NCI-H446 treated with DMSO at 0.1 percent for 48 hours (cell line): ENCODE measurements at places on chromosomes 1 and 21.

GRCh38 chr1:96416701-96417444 is 304.7 kb upstream of the PTBP2 start:
- no peak for DNase-seq

DNA sequence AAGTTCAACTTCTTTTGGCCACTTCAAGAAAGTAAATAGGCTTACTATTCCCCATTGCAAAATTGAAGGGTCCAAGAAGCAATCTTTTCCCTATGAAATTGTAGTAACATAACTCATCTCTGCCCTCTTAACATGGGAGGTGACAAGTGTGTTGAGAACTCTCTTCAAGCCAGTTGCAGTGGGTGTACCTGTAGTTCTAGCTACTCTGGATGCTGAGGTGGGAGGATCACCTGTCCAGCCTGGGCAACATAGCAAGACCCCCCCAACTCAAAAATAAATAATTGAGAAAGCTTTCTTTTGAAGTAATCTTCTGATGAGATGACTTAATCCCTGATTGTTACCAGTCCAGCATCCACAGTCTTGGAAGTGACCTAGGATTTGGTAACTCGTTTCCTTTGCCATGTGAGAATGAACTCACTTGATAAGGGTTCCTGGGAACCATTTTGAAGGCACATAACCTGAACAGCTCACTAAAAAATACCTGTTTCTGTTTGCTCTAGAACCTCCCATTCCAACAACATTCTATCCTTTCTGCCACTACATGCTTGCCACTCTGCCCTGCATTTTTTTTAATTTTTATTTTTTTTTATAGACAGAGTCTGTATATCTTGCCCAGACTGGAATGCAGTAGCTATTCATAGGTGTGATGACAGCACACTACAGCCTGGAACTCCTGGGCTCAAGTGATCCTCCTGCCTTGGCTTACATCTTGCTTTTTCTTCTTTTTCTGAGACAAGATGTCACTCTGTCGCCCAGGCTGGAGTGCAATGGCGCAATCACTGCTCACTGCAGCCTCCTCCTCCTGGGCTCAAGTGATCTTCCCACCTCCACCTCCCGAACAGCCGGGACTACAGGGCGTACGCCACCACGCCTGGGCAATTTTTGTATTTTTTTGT is 1.4 kb upstream of the IPO9 start:
- no peak for DNase-seq

GRCh38 chr1:96764469-96764868 is 42.9 kb downstream of the PTBP2 start:
- DNase-seq: no peak

DNA sequence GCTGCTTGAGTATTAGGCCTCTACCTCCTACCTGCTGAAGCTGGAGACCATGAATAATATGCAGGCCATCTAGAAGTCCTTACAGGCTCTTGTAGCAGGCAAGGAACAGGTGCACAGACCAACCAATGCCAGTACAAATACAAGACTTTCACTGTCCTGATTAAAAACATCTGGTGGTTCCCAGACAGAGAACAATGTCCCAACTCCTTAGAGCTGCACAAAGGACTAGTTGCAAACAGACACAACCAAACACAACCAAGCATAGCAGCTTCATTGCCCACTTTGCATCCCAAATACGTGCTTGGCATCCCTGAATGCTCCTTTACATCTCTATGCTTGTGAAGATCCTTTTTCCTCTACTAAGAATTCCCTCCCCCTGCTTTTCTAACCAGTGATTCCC is 98.1 kb upstream of the CXADR start:
- no peak for DNase-seq

DNA sequence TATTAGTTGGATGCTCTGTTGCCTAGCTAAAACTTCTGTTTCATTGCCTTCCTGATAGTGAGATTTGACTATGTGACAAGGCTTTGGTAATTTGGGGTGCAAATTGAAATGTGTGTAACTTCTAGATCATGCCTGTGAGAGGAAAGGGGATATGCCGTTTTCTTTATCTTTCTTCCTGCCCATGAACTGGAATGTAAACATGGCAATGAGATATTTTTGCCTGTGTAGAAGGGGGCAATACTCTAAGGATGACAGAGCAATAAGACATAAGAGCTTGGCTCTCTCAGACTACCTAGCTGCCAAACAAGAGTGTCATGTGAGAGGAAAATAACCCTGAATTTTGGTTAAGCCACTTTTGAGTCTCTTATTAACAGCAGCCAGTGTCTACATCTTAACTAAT is 49.7 kb downstream of the RAP1A start:
- no peak for DNase-seq

DNA sequence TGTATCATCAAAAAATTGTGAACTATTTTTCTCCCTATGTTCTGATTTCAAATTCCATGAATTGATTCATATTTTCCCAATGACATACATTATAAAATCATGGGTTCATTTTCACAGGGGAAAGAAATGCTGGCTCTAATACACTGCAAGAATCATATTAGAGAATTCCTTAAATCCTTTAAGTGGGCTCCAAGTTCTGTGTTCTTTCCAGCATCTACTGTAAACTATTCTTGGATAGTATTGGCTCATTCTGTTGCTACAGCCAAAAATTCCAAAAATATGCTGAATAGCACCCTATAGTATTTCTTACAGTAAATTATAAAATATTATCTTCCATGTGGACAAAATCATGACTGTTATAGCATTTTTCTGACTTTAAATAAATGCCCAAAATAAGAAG is 19.0 kb upstream of the C1orf105 start:
- no peak for DNase-seq

DNA sequence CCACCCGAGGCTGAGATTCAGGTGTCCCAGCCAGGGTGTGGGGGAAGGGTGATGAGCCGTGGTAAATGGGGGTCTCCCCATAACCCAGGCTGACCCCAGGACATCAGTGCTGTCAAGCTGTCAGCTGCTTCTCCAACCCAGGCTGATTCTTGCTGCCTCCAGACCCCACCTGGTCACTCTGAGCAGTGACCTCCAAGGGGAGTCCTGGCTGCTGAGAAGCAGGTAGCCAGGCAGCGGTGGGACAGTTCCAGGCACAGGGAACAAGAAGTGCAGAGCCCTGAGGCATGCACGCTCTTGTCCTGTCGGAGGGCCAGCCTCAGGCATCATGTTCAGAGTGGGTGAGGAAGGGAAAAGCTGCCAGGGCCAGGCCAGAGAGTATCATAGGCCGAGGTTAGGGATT is 1.1 kb downstream of the ESPN start:
- DNase-seq: no peak

- DNase-seq: no peak
These were observed 25.5 kb upstream of the IFNAR1 start for GRCh38 chr21:33299181-33299752.

- peak; percentile 14 for DNase-seq
These were observed 918.8 kb upstream of the TMPRSS15 start for GRCh38 chr21:19322360-19322759.

GRCh38 chr21:43591571-43591970 is 67.7 kb downstream of the HSF2BP start:
- no peak for DNase-seq

DNA sequence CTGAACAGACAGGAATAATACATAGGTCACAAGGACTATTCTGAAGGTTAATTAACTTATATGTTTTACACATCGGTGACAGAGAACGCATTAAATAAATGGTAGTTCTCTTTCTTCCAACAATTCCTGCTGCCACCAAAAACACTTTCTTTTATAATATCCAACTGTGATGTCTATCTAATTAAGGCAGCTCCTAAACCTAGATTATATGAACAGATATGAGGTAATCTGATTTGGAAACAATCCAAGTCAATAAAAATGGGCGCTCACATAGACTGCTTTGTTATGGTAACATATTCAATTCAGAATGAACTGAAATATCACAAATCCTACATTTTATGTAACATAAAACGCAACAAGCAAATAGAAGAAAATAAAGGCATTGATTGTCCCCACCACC is 16.0 kb downstream of the CYYR1 start:
- no peak for DNase-seq

GRCh38 chr1:212691561-212692071 is 8.0 kb downstream of the BATF3 start:
- DNase-seq: no peak

DNA sequence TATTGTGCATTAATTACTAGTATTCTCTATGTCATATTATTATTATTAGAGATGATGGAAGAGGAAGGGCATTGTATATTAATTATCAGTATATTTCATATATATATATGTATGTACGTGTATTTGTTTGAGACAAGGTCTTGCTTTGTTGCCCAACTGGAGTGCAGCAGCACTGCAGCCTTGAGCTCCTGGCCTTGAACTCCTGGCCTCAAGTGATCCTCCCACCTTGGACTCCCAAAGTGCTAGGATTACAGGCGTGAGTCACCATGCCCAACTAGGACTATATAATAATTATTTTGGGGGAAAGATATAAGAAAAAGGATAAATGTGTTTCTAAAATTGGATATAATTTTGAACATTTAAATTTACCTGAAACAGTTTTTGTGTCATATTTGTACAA is 63.2 kb upstream of the USP24 start:
- no peak for DNase-seq

- no peak for DNase-seq
These were observed 467.6 kb downstream of the RWDD3 start for GRCh38 chr1:95701450-95702173.

- DNase-seq: no peak
These were observed 117.5 kb downstream of the C1orf21 start for GRCh38 chr1:184504040-184504954.

DNA sequence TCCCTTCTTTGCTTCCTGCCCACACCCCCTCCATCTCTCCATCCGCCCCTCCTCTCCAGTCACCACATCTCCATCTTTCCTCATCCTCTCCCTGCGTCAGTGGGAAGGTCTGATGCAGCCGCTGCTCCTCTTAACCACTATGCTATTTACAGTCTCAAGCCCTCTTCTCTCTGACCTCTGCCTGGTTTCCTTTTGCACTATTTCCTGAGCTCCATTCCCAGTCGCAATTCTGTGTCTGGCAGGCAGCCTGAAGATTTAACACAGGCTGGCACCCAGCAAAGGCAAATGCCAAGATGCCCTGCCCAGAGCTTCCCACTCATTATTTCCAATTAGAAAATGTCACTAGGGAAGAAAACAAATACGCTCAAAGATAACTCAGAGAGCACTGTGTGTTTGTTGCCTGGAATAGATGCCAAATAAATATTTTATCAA is 89.6 kb upstream of the LPGAT1 start:
- peak; percentile 26 for DNase-seq

GRCh38 chr21:28396421-28396820 is 596.3 kb downstream of the LTN1 start:
- no peak for DNase-seq

DNA sequence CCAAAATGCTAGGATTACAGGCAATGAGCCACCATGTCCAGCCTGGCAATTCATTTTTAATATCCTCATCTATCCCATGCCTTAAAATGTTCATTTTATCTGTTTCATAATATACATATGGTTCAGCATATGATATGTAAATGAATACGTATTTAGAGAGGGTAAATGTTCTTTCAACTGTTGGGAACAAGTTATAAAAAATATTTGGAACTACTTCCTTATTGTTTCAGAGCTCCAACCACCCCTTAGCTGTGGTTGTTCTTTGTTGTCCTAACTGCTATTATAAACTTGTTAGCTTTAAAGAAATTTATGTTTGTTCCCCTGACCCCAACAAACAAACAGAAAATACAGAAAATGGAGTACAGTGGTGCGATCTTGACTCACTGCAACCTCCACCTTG is 14.5 kb downstream of the MCOLN2 start:
- DNase-seq: no peak

DNA sequence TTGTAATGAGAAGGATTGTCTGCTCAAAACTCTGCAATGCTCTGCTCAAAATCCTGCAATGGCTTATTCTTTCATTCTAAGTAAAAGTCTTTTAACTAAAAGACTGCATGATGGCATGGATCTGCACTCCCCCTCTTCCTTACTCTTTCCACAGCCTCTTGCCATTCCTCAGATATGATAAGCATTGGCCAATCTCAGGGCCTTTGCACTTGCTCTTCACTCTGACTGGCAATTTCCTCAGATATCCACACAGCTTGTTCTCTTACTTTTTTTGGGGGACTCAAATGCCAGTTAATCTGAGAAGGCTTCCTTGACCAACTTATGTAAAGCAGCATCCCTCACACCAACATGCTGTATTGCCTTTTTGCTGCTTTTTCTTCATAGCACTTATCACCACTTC is 2.8 kb upstream of the ZMPSTE24 start:
- no peak for DNase-seq

DNA sequence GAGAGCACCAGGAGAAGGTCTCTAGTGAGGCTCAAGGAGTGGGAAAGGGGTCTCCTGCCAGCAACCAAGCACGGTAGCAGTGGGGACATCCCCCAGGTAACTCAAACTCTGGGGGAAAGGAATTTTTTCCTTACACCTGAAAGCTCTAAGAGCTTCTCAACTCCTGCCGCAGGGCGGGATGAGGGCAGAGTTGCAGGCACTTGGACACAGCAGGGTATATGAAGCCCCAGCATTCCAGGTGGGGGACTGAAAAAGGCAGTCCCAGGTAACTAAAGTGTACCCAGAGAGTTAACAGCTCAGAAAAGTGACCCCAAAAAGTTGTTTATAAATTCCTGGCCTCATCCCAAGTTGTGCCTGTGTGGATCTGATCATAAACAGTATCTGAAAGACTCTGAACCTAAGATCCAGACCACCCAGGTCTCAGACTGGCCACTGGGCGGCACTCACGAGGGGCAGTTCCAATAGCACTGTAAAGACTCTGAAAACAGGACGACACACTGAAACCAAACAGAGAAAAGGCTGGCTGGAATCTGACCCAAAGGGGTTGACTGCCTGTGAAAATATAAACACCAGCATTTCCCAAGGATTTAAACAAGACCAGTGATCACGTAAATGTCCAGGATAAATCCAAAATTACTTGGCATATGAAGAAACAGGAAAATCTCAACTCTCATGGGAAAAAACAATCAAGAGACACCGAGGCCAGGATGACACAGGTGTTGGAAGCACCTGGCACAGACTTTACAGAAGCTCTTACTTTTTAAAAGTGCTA is 47.5 kb downstream of the HSF2BP start:
- DNase-seq: peak; percentile 10

DNA sequence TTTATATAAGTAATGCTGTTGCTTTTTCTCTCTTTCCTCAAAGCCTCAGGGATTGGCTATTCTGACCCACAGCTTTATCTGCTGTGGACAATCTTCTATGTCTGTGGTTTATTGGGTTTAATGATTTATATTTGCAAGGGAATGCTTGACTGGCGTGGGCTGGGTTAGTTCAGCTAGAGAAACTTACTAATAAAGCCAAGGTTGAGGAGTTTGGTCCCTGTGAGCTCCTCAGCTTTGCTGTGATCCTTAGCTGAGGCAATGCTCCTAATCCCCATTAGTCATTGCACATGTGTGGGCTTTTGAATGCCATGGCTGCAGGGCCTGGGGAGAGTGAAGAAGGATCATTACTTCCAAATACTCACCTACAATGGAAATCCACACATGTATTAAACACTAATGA is 179.3 kb downstream of the ZNF326 start:
- no peak for DNase-seq

GRCh38 chr1:67619080-67619479 is 65.9 kb upstream of the GADD45A start:
- no peak for DNase-seq

DNA sequence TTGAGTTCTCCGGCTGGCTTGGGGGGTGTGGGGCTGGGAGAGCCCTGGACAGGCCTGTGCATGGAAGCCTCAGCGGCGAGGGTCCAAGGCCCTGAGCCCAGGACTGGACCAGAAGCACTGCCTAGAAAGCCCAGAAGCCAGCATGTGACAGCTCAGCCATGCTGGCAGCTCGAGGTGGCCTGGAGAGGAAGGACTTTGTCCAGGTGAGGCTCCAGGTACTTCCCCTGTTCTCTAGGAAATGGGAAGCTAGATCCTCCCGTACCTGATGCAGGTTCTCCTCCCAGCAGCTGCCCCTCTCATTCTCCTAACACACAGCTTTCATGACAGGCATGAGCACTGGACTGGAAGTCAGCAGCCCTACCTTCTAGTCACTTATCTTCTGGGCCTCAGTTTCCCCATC is 6.4 kb downstream of the PADI3 start:
- DNase-seq: no peak
